ENCODE measurements at places on chromosomes 12 and 14. TPM values are rescaled to one million over a fixed set of nuclear protein-coding genes. Genes with fewer than 3 reads are reported as not detected.

PPFIA2 gene
- polyA plus RNA-seq: not detected

OTOGL gene
- not detected for polyA plus RNA-seq

ART4 gene
- not detected for polyA plus RNA-seq

- H3K27ac ChIP-seq: no peak overlapping the region
- H3K36me3 ChIP-seq: no peaks in the 10 kb centered on the region
- no peak overlapping the region for H3K4me3 ChIP-seq
- no peaks in the 10 kb centered on the region for H3K4me1 ChIP-seq
- no peaks in the 10 kb centered on the region for H3K27me3 ChIP-seq
Measured at GRCh38 chr12:38998887-38999482, 93.6 kb upstream of the CPNE8 start.

DNA sequence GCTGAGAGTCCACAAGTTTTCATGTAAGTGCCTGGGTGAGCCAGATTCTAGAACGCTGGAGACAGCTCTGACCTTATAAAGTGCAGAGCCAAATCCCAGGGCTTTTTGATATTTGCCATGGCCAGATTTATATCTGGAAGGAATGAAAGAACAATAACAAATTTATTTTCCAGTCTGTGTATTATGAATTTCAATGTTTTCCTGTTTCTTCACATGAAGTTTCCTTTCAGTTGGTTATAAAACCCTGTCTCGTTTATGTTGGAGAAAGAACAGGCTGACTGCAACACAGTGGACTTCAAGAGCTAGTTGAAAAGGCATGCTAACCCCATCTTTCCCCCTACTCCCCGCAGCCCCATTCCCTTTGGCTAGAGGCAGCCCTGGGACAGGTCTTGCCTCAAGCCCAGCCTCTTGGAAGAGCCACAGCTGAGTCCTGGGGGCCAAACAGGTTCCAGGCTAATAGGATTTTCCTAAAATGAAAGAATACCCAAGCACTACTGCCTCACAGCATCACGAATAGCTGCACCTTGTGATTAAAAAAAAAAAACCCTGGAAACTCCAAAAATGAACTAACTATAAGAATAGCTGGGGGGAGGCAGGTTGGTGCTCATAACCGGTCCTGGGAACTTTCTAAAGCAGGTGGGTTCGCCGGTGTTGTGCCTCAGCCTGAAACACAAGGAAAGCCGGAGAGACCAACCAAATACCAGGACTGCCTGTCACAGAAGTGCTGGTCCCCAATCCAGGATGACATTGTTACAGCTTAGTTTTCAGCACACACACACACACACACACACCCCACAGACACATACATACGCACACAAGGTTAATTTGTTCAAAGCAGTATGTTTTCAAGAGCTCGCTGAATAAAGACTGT lies 1.5 kb downstream of the FBLN5 start:
- no peak for DNase-seq
- peaks cover 24% of the 10 kb centered on the region for H3K4me1 ChIP-seq
- no peaks in the 10 kb centered on the region for H3K36me3 ChIP-seq

GRCh38 chr14:97028382-97028781 lies 231.2 kb downstream of the VRK1 start:
- H3K27ac ChIP-seq: no peak overlapping the region
- no peaks in the 10 kb centered on the region for H3K4me1 ChIP-seq
- no peaks in the 10 kb centered on the region for H3K36me3 ChIP-seq
- DNase-seq: no peak

DNA sequence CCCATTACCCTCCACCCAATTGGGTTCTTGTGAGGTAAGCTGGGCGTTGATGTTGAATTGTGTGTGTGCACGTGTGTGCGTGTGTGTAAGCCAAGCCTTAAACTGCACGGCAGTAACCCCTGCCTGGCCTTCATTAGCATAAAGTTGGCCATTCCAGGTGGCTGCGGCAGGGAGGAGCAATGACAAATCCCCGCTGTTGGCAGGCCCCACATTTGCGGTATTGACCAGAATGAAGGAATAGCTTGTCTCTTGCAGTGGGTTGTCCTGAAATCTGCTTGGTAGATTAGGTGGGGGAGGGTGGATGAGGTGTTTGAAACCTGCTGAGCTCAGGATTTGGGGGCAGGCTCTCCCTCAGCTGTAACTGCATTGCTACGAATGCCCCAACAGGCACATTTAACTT lies 7.3 kb downstream of the VSX2 start:
- no peak overlapping the region for H3K4me3 ChIP-seq
- H3K27ac ChIP-seq: no peak overlapping the region
- peaks cover 5% of the 10 kb centered on the region for H3K4me1 ChIP-seq
- peaks cover 69% of the 10 kb centered on the region for H3K27me3 ChIP-seq

Data from CD14-positive monocyte (primary cell).